Cerebellum (tissue), 4 donors: ENCODE measurements at places on chromosomes 4 and X. TPM values are rescaled to one million over a fixed set of nuclear protein-coding genes. Genes with fewer than 3 reads are reported as not detected.

Gene CMC4
- total RNA-seq: 3.4 TPM

Gene PABPC1L2B
- 0.09 TPM for total RNA-seq

Gene RPL36A
- 138 TPM for total RNA-seq

Gene MAGEA9B
- not detected for total RNA-seq

Gene STOX2
- 44.2 TPM for total RNA-seq

Gene AKAP4
- total RNA-seq: not detected

Gene XPNPEP2
- total RNA-seq: 1.5 TPM

Gene TMEM271
- 4.4 TPM for total RNA-seq

Gene SEPTIN11
- 185 TPM for total RNA-seq

Gene G3BP2
- 186 TPM for total RNA-seq

Gene TIMM8A
- 7.3 TPM for total RNA-seq

Gene CT83
- not detected for total RNA-seq

Gene GSX2
- total RNA-seq: not detected

Gene TCEAL6
- total RNA-seq: 3.0 TPM

Gene PAK3
- total RNA-seq: 63.2 TPM

Gene PPM1K
- 90.6 TPM for total RNA-seq
